SK-N-SH (cell line): ENCODE measurements at places on chromosomes 3 and 15. TPM values are rescaled to one million over a fixed set of nuclear protein-coding genes. Genes with fewer than 3 reads are reported as not detected.

- no peaks in the 10 kb centered on the region for H3K27me3 ChIP-seq
- no peaks in the 10 kb centered on the region for H3K36me3 ChIP-seq
- no peak for DNase-seq
- H3K4me3 ChIP-seq: no peak overlapping the region
These were observed 54.6 kb upstream of the CADM2 start for GRCh38 chr3:84904212-84904611.

PLA2G4D gene
- not detected in 2 replicates for polyA plus RNA-seq

USP19 gene
- 75.6 and 80.5 TPM in 2 replicates for polyA plus RNA-seq

ULK4 gene
- 6.2 and 7.8 TPM in 2 replicates for polyA plus RNA-seq
